Liver (tissue), 10 donors: ENCODE measurements at places on chromosomes 13 and 19. TPM values are rescaled to one million over a fixed set of nuclear protein-coding genes. Genes with fewer than 3 reads are reported as not detected.

GRCh38 chr13:64997438-64997837 lies 2232.7 kb downstream of the PCDH9 start:
- no peak for DNase-seq

GRCh38 chr13:50131920-50132903 lies 117.0 kb downstream of the KCNRG start:
- no peak for DNase-seq

CEACAM20 gene
- total RNA-seq, result 0.09 TPM

ZNF132 gene
- total RNA-seq, result 2.0 TPM

TMEM238 gene
- 0.08 TPM for total RNA-seq
